T-helper 9 cell (primary cell): ENCODE measurements at places on chromosomes 13 and 19.

- no peak for DNase-seq
Observed at GRCh38 chr13:71863254-71863865, 3.6 kb downstream of the DACH1 start.

DNA sequence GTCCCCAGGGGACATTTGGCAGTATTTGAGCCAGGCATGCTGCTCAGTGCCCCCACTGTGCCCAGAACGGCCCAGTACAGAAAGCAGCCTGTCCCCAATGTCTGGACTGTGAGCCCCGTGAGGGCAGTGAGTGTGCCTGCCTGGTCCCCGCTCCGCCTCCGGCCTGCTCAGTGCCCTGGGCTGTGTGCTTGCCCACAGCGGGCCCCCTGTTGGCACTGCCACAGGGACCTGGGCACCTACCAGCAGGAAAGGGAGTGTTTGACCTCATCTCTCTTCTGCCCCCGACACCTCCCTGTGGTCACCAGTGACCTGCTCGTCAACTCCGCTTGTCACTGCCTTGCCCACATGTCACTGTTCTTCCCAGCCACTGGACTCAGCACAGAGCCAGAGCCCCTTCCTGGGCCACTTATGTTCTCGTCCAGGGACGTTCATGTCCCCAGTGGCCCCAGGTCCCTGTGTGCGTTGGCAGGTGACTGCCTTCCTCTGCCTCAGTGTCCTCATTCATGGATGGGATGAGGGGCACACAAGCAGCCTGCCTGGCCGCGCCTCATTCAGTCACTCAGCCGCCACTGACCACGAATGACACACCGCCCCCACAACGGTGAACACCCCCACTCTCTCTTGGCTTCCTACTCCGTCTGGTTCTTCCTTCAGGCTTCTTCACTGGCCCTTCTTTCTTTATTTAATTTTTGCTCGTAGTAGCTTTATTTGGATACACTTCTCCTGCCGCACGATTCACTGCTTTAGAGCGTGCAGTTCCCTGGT lies 2.8 kb downstream of the FZR1 start:
- DNase-seq, result no peak

- no peak for DNase-seq
Observed at GRCh38 chr13:75473468-75473867, 8.5 kb downstream of the TBC1D4 start.

GRCh38 chr13:111219950-111220349 lies 100.5 kb upstream of the TEX29 start:
- no peak for DNase-seq

DNA sequence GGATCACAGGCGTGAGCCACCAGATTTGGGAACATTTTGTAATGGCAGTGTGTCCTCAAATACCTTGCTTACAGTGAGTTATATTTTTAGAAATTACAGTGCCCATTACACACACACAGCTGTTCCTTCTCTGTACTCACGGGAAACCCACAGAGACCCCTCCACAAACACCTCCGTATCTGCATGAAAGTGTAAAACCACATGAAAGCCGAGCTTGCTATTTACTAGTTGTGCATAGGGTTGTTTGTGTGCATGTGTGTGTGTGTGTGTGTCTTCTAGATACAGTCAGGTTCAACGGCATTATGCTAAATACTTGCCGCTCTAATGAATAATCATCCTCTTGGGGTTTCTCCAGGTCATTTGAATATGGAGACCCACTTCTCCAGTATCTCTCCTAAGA lies 22.3 kb upstream of the LILRA2 start:
- no peak for DNase-seq

GRCh38 chr19:29634423-29635130 lies 28.5 kb downstream of the POP4 start:
- DNase-seq, result no peak

- DNase-seq, result no peak
Observed at GRCh38 chr13:25881971-25882451, 169.8 kb downstream of the SHISA2 start.

DNA sequence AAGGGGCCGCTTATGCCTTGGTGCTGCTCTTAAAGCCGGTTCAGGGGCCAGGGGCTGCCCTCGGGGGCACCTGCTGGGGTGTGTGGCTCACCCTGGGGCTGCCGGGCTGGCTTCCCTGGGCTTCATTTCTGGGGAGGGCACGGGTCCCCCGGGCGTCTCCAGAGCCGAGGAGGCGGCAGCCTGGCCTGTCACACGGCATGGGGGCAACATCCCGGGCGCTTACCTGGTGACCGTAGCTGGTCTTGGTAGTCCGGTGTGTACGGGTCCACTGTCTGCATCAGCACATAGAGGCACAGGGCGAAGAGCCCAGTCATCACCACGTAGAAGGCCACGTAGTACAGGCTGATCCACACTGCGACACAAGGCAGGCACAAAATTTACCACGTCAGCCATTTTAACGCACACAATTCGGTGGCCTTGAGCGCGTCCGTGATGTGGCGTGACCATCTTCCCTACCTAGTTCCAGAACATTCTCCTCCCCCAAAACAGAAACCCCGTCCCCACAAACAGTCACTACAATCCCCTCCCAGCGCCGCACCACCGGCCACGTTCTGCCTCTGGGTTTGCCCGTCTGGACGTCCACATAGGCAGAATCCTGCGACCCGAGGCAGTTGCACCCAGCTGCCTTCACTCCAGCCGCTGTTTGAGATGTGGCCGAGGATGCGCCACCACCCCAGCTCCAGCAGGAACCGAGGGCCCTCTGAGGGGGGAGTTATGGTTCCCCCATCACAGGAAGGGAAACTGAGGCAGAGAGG lies 3.2 kb downstream of the ATP4B start:
- DNase-seq, result no peak

DNA sequence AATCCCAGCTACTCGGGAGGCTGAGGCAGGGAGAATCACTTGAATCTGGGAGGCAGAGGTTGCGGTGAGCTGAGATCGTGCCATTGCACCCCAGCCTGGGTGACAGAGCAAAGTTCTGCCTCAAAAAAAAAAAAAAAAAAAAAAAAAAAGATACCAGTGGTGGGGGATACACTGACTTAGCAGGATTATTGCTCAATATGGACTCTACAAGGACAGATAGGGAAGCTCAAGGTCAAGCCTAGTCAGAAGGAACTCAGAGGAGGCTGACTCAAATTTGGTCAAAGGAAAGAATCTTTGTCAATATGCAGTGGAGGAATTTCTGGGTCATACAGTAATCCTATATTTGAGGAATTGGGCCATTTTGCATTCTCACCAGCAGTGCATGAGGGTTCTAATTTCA lies 6.7 kb upstream of the DIAPH3 start:
- DNase-seq, result no peak

DNA sequence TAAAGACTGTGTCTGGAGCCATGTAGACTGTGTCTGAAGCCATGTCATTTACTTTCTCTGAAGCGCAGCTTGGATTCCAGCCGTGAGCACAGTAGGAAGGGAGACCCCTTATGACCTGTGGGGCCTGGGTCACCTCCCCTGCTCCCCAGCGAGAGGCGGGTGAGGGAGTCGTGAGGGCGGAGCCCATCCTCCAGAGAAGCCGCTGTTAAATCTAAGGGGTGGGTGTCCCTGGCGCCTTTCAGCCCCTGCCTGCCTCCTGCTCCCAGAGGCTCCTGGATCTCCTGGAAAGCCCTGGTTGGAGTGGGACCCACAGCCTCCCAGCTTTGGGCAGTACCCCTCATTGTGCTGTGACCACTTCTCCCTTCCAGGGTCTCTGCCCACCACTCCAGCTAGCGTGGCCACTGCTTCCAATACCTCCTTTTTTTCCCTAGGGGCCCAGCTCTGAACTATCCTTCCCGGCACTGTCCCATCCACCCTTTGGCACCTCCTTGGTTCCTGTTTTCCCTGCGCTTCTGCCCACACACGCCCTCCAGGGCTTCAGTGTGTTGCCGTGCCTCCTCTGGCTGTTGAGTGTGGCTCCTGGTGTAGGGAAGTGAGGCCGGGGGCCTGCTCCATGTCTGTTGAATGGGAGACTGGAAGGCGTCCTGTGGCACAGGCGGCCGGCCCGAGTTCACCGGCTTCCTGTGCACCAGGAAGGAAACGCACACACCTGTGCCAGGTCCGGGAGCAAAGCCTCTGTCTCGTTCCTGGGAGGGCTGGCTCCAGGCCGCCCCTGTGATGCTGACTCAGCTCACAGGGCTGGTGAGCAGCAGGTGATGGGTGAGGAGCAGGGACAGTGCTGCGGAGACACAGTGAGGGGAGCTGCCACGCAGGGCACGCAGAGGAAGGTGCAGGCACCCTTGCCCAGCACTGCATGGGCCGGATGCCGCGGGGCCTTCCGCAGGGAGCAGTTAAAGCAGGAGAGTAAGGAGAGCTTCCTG lies 29.4 kb downstream of the ATP4B start:
- DNase-seq, result no peak

GRCh38 chr13:93942016-93942415 lies 537.5 kb downstream of the DCT start:
- no peak for DNase-seq

GRCh38 chr13:68440874-68441273 lies 1210.7 kb upstream of the PCDH9 start:
- no peak for DNase-seq

DNA sequence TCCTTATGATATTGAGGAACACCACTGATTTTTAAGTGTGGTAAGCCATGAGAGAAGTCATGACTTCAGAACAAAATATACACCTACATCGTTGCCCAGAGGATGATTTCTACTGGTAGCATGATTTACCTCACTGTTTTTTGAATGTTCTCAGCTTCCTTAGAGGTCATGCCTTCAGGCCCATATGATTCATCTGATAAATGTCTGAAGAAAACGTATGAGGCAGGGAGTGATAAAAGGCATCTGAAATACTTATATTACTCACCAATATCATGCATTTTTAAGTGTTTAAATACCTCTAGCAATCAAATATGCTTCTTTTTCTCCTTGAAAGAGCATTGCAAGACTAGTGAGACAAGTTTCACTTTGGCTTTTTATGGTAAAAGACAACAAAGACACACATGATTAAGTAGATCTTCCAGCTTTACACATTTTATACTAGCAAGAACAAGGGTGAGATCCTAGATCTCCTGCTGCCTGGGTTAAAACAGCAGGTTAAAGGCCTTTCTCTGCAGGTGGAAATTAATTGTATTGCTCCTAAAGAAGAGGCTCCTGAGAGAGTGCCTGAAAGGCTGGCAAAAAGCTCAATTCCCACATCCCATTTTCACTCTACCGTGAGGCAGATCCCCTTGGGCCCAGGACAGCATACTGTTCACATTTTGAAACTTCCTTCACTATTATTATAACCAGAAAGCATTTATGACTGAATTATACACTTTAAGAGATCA lies 432.4 kb downstream of the SLITRK1 start:
- DNase-seq, result no peak

GRCh38 chr19:54041969-54042606 lies 21.6 kb downstream of the VSTM1 start:
- DNase-seq, result no peak

GRCh38 chr19:42270346-42271044 lies 1.4 kb downstream of the CIC start:
- DNase-seq, result peak; percentile 61
